ENCODE measurements at places on chromosomes 7 and 10.

DNA sequence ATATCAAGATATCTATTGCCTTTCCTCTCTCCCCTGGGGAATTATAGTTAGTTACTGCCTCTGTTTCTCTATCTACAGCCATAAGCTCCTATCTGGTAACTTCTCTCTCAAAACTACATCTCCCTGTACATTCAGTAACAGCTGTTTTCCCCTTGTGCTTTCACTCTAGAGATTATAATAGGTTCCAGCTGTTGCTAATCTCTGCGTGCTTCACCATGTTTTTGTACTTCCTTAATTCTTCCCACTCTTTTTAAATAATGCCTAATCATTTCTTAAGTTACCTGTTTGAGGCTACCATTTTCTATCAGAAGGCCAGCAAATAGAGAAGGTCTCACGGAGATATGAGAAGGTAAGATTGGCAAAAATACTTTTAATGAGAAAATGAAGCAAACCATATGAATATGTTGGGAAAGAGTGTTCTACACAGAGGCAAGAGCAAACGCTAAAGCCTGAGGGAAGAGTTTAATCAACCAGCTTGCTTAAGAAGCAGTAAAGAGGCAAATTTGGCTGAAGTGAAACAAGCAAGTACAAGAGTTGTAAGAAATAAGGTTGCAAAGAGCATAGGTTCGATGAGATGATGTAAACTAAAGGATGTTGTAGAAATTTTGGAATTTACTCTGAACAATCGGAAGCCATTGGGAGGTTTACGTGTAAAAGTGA is 101.9 kb upstream of the HGF start:
- no peak for DNase-seq

DNA sequence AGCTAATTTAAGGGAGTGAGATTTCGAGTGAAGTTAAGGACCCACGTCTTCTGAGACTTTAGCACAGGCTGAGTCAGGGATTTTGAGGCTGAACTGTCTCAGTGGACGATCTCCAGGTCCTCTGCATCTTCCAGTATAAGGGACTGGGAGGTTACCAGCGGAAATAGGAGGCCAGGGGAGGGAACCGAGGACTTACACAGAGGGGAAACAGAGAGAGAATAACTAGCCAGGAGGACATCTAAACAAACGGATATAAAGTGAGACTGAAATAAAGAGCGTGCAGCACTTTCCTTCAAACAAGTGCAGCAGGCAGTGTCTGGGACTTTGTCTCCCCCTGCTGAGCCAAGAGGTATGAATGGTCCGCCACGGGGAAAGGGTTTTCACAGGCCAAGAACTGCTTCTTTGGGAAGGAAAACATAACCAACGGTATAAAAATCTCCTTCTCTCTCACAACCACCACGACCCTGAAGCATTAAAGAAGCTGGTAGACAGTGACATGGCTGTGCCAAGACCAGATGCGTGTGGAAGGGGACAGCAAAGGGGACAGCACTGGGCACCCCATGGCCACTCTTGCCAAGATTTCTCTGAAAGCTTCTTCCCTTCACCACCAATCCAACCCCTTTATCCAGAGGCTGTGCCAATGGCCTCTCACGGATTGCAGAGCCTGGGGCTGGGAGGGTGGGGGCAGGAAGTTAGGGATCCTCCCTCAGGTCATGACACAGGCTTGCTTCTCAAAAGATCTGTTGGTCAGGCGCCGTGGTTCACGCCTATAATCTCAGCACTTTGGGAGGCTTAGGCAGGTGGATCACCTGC is 72.0 kb downstream of the SLC37A3 start:
- DNase-seq = peak; percentile 49

GRCh38 chr7:135980012-135980551 is 2.9 kb upstream of the MTPN start:
- DNase-seq = no peak

DNA sequence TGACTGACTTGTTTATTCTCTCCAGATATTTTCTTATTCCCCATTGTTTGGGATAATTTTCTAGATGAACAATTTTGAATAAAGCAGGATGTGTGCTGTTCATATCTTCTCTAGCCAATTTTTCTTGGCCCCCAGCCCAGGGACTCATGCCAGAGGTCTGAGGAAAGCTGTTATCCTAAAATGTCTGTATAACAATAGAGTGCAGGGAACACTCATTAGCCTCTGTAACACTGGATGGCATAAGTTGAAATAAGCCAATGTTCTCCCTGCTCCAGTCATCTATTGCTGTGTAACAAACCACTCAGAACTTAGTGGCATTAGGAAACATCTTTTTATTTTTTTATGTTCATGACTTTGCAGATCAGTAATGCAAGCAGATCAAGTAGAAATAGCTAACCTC is 121.7 kb upstream of the TRIM24 start:
- no peak for DNase-seq

DNA sequence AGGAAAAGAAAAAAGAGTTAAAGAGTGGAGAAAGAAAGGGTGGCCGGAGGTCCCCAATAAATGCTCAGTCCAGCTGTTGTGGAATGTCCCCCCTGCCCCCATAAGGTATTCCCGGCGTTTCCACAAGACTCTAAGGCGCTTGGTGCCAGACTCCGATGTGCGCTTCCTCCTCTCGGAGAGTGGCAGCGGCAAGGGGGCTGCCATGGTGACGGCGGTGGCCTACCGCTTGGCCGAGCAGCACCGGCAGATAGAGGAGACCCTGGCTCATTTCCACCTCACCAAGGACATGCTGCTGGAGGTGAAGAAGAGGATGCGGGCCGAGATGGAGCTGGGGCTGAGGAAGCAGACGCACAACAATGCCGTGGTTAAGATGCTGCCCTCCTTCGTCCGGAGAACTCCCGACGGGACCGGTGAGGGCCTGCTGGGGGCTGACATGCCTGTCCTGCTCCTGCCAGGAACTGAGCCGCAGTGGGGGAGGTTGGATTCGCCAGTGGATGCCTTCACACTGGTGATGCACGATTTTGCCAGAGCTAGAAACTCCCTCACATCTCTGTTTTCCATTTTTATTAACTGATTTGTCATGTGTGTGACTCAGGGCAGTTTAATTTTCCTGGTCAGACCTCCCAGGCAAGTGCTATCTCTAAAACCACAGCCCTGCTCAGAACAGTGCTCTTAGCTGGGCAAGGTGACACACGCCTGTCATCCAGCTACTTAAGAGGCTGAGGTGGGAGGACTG is 34.2 kb downstream of the TACR2 start:
- no peak for DNase-seq

DNA sequence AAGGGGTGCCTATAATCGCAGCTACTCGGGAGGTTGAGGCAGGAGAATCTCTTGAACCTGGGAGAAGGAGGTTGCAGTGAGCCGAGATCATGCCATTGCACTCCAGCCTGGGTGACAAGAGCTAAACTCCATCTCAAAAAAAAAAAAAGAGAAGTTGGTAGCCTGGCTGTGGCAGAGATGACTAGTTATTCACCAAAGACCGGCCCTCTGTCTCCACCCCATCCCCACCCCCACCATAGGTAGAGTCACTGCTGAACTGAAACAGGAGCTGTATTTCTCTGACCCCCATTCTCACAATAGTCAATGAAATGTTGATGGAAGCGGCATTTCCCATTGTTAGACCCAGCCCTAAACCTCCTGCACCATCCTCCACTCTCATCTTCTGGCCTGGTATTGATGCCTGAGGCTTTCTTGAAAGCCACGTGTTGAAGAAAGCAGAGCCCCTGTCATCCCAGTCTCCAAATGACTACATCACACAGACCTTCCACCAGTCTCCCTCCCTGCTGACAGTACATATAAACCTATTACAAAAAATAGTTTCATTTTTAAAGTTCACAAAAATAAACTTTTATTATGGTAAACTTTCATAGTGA is 9.4 kb upstream of the PIK3CG start:
- DNase-seq = no peak

DNA sequence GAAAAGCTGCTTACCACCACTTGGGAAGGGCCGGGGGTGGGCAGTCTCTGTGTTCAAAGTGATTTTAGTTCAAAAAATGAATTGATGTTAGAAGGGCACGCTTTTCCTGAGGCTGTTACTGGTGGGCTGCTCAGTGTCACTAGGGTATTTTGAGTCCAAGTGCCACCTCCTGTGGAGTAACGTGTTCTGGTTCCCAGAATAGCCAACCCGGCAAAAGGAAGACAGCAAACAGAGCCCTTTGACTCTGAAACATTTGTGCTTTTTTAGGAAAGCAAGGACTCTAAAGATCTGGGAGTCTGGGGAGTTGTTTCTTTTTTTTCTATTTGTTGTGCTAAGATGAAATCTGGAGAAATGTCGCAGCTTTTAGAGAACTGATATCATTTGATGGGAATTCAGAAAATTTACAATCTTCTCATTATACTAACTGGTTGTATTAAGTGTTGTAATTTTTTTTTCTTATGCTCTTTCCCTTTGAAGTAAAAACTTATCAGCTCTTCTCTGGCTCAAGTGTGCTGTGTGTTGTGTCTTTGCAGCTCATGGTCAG is 66.2 kb downstream of the MKX start:
- DNase-seq = no peak

DNA sequence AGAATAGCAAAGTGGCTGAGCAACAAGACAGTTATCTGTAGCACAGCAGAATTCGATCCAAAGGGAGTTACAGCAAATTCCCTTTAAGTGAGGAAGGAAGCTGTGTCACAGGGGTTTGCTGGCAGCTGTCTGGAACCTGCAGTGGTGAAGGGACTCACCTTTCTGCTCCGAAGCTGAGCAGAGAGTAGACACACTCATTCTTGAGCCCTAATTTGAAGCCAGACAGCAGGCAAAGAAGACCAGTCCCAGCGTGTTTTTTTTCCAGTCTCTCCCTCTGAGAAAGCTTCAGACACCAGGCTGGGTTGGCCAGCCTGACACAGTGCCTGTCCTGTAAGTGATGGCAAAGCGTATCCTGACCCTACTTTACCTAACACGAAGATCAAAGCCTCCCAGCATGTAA is 210.7 kb downstream of the TRIL start:
- no peak for DNase-seq

DNA sequence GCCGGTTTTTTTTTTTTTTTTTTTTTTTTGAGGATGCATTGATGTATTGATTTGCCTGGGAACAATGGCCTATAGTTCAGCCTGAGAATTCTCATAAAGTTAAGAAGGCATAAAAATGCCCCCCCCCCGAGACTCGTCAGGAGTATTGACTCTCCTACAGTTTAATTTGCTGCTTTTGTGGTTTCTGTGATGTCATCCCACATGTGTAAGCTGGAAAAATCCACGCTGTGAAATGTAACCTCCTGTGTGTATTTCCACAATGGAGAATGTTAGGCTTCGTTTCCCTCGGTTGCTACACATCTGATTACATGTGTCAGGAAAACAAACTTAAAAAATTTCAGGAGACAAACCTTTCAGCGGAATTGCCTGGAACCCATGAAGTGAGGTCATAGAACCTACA is 117.9 kb downstream of the FANK1 start:
- DNase-seq = no peak

DNA sequence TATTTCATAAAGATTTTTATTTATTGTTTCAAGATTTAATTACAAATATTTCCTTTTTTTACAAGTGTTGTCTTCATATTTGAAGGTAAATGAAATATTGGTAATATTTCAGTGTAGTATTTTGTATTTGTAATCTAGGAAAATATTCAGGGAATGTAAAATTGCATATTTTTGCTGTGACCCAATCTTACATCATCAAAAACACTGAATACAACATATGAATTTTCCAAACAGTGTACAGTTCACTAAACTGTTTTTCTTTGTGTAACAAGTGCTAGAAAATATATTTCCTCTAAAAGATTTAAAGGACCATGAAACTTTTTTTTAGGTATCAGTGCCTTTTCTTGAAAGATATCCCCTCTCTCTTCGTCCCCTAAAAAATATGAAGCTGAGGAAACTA is 251.9 kb upstream of the KCND2 start:
- DNase-seq = no peak

DNA sequence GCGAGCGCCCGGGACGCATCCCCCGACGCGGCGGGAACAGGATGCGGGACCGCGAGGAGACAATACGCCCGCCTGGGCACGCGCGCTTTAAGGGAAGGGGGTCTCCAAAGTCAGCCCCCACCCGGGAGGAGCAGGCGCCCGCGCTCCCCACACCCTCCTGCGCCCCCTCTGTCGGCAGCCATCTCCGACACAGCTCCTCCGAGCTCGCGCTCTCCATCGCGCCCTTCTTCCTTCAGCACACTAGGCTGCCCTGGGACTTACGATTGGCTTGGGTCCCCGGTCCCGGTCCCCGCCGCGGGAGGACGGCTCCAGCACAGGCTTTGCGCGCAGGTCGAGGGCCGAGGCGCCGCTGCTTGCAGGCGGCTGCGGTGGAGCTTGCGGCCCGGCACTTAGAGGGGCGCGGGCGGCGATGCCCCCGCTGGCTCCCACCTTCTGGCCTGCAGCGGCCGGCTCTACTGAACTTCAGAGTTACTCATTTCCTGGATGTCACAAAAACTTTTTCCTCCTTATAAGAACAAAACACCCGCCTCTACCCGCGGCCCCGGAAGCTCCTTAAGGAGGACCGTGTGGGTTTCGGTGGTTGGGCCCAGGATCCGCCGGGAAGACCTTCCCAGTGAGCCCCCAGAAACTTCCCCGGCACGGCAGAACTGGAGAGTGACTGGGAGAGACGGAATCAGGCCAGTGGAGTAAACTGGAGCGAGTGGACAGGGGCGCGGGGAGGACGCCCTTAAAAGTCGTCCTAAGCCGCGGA is at the start of gene ITPRIP:
Gene ITPRIP, minus strand, starts transcription at position 481 of the 751 bp plus-strand sequence. CDS start 22,414 bp downstream, outside the sequence.
- peak; percentile 54 for DNase-seq
